Right atrium auricular region (tissue), 2 donors: ENCODE measurements at places on chromosomes 5 and 9.

GRCh38 chr5:179769796-179770195, 24.0 kb upstream of the LTC4S start:
- no peak for DNase-seq

DNA sequence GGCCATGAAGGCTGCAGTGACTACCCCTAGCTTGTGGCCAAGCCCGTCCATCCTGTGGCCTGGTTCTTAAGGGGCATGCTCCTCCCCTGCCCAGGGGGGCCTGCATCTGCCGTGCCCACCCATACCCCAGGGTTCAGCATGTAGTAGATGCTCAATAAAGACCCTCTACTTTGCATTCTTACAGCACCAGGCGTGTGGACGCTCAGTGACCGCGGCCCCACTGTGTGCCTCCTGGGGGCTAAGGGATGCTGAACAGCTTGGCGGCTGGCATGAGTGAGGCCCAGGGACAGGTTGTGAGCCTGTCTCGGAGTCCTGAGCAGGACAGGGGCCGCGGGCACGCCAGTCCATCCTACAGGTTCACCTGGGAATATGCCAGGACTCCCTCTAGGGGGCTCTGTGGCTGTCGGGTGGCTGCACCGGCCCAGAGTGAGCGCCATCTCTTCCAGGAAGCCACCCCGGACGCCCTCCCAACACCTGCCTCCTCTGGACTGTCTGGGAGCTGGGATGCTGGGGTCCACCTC, 9.1 kb downstream of the NOTCH1 start:
- no peak for DNase-seq

DNA sequence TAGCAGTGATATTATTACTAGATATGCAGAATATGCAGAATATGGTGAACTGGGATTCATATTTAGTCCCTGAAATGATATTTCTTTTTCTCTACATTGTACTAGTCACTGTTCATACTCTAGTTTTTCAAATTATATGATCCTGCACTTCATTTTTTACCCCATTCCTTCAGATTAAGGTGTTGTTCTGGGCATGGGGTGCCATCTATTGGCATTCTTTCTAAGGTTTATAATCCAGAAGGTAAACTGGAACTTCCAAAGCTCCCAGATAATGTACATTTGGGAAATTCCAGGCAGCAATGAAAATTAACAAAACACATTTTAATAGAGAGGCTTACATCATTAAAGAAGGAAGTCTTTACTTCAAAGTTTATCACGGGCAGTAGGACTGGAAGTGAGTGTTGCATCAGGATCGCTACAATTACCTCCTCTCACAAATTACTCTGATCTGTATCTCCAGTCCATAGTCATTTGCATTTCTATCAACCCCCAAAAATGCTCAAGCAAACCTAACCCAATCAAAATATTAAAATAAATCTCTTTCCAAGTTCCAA, 12.5 kb downstream of the RFX3 start:
- no peak for DNase-seq

DNA sequence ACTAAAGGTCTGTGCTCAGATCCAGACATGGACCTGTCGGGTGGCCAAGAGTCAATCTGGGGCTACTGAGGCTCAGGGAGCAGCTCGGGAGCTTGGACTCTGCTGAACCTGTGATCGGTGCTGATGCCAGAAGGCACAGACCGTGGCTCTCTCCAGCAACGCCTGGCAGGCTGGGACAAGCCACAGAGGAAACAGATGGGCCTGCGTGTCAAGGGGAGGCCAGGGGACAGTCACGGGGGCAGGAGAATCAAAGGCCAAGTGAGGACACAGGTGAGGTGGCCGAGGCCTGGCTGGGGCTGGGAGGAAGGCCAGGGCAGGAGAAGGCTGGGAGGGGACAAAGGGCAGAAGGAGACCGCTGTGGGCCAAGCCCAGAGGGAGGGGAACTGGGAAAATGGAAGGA, 43.4 kb downstream of the EPB41L4B start:
- no peak for DNase-seq
